CD8-positive, alpha-beta T cell (primary cell): ENCODE measurements at places on chromosomes 1 and 21. TPM values are rescaled to one million over a fixed set of nuclear protein-coding genes. Genes with fewer than 3 reads are reported as not detected.

- DNase-seq: no peak
These were observed 54.2 kb upstream of the PRKACB start for GRCh38 chr1:84089867-84090266.

The FAM177B gene
- not detected for total RNA-seq

- DNase-seq: no peak
These were observed 129.7 kb downstream of the BRINP2 start for GRCh38 chr1:177300431-177300830.

- DNase-seq: no peak
These were observed 42.0 kb downstream of the COL6A1 start for GRCh38 chr21:46023555-46023954.

- DNase-seq: no peak
These were observed 367.7 kb upstream of the NEGR1 start for GRCh38 chr1:72649991-72650390.

- no peak for DNase-seq
These were observed 12.5 kb upstream of the UAP1 start for GRCh38 chr1:162549001-162549400.

DNA sequence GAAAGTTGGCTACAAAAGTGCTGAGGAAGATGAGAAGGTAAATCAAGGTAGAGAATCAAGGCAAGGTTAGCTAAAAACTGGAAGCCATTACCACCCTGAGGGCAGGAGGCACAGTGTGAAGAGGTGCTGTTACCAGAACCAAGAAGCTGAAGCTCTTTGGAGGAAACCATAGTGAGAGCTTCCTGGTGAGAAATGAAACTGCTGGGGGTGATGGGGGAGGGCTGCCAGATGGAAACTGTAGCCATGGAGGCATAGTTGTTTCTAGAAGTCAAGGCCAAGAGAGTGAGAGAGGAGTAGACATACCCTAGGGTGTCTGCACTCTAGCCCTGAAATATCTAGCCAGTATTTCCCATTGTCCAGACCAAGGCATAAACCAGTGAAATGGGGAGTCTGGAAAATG, 28.7 kb downstream of the IFI44 start:
- DNase-seq: no peak

DNA sequence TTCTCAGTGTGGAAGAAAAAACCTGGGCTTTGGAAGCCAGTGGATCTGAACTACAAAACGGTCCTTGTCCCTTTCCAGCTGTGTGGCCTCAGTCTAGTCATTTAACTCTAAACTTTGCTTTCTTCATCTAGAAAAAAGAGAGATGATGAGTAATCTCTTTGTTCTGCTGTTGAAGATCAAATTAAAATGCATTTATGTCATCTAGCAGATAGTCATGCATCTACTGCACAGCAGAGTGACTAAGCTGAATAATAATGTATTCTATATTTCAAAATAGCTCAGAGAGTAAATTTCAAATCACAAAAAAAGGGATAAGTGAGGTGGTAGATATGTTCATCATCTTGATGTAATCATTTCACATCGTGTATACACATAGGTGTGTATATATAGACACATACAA, 473.2 kb downstream of the DSCAM start:
- DNase-seq: no peak

The TADA1 gene
- total RNA-seq: 18.5 TPM

GRCh38 chr21:44722731-44723130, 11.4 kb upstream of the TSPEAR start:
- DNase-seq: no peak
